ENCODE measurements at places on chromosomes 6 and 20.

DNA sequence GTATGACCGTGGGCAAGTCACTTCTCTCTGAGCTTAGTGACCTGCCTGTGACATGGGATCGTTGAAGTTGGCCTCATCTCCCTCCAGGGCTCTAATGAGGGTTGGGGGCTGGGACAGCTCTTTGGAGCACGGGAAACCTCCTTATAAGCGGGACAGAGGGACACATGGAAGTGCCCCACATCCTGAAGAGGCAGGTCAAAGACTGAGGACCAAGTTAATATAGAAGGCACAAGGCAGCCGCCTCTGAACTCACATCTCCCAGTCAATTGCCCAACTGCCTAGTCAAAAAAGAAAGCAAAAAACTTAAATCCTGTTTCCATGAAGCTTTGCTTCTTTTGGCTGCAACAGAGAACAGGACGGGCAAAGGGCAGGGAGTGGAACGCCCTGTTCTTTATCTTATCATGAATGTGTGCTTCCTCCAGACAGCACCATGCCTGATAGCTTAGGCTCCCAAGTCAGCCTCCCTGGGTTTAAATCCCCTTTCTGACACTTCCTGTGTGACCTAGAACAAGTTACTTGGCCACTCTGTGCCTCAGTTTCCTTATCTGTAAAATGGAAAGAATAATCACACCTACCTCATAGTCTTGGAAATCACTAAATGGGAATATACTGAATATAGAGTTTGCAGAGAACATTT is 27.1 kb downstream of the LBP start:
- no peak for DNase-seq

DNA sequence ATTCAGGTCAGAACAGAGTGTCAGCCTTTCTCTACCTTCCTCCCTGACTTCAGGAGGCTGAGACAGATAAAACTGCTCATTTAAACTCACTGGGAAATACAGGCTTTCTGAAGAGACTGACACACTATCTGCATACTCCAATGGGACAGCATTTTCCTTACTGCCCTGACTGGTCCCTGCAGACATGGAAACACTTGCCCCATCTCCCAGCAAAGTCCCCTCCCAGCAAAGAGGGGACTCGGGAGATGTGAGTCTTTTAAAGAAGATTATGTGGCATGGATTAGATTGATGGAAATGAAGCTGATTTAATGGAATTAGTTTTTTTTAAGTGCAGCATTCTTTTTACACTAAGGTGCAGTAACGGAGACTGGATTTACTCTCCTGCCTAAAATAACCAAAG is 90.8 kb downstream of the CFAP61 start:
- no peak for DNase-seq

DNA sequence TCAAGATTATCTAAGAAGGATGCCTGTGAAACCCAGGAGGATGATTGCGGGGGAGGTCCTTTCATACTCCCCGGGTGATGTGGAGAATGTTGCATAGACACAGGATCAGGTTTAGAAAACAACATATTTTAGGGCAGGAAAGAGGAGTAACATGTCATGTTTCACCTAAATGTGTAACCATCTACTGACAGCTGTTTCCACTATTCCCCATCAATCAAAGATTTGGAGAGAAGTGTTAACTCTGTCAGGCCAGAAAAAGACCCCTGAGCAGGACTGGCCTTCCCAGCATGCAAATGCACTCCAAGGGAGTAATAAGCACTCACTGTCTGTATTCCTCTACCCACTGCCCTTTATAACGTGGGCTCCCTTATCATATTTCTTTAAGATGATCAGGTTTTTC is 148.0 kb upstream of the KCNK16 start:
- DNase-seq: no peak

DNA sequence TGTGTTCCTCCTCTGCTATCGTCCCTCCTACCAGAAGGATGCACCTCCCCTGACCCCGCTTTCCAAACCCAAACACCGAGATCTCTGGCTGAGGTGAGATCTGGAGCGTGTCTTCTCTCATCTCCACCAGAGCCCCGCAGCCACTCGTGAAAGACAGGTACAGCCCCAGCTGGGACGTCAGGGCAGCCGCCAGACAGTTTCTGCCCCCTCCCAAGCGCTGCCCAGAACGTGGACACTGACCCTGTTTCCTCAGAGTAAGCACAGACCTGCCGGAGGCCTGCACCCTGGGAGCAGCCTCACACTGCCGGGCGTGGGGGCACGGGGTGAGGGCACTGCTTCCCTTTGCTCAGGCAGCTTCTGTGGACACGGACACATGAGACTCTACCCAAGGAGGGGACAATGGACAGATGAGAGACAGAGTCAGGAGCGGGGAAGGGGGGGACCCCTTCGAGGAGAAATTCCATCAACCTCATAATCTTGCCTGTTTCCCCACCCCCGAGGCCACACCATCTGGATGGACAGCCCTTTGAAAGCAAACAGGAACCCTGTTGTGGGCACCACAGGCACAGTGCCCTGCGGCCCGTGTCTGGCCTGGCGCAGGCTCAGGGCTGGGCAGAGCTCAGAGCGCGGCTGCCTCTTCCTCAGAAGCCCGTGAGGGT is 210.6 kb downstream of the DLL1 start:
- no peak for DNase-seq

DNA sequence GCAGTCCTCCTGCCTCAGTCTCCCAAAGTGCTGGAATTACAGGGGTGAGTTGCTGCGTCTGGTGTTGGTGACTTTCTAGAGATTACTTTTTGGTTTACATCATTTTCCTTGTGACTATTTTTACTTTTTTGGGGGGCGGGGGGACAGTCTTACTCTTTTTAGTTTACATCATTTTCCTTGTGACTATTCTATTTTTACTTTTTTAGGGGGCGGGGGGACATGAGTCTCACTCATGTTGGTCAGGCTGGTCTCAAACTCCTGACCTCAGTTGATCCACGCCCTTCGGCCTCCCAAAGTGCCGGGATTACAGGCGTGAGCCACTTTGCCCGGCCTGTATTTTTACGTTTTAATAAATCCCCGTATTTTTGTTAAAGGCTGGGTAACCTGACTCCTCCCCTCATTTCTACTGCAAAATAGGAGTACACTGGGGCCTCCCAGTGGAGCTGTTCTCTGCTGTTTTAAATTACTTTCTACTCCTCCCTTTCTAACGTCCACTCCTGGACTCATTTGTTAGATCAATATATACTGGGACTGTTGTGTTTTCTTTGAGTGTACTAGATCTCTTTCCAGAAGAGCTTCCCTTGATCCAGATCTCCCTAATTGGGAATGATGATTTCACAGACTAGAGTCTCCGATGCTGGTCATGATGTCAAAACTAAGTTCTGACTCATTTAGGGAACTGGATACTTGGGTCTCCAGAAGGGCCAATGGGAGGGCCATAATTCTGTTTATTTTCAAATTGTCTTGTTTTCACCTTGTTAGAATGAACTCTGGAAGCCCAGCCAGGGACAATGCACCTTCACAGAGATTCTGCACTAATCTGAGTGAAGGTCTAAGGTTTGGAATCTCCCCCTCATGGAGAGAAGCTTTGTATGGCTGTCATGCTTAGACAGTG is 9.2 kb downstream of the HSPA1B start:
- no peak for DNase-seq

- no peak for DNase-seq
These were observed 116.6 kb upstream of the MAFB start for GRCh38 chr20:40805592-40805991.

GRCh38 chr20:38987777-38988176 is 25.6 kb downstream of the DHX35 start:
- DNase-seq: no peak

- DNase-seq: no peak
These were observed 17.8 kb upstream of the FOXC1 start for GRCh38 chr6:1591926-1592325.

DNA sequence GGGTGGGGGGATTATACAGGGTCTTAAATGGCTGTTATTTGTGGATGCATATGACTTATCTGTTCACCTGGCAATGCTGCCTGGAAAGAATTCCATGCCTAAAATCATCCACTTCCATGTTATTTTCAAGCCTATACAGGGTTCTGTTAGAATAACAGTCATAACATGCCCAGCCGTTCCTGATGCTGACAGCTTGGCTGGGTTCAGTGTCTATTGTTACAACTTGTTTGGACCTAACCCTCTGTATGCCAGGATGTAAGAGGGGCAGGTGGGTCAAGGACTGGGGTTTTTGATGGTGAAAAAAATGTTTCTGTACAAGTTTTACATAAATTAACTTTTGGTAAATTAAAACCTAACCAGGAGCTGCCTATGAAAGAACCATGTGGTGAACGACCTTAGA is 79.8 kb downstream of the GINS1 start:
- DNase-seq: no peak

- no peak for DNase-seq
These were observed 17.1 kb upstream of the ASF1A start for GRCh38 chr6:118876814-118877213.

GRCh38 chr6:95145457-95145856 is 431.9 kb upstream of the MANEA start:
- DNase-seq: no peak

DNA sequence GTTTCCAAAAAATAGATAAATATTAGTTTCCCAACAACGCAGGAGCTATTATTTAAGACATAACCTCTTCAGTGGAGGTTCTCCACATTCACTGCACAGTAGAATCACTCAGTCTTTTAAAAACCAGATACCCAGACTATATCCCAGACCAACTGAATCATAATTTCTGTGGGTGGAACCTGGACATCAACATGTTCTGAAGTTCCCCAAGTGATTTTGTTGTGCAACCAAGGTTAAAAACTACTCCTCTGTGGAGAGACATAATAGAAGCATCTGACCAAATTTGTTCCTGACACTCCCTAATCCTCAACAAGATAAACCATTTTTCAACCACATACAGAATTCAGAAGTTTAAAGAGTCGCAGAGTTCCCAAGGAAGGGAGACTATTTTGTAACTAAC is 42.3 kb downstream of the STK38 start:
- DNase-seq: no peak

DNA sequence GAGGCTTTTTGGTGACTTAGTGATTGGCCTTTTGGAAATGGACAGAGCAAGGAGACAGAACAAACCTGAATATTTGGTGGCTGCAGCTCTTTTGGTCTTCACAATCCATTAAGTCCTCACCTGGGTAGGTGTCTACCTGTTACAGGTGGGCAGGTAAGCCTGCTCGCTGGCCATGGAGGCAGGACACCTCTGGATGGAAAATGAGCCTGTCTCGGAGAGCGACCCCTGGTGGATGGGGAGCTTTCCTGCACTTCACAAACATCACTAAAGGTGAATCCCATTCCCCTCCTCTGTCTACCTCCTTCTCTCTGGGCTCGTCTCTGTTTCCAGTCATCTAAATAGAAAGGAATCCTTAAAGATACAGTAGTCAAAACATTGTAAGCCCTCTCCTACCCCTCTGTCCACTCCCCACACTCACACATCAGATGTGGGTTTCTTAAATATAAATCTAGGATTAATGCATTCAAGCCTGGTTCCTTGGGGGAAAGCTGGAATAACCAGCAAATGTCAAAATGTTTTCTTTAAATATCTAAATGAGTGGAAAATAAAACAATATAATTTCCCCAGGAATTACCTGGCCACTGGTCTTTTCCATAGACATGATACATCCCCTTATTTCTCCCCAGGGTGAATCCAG is 304.9 kb downstream of the CDH26 start:
- peak; percentile 54 for DNase-seq

Measured in activated T-cell treated with anti-CD3 and anti-CD28 coated beads for 1 hour (primary cell).